ENCODE measurements at places on chromosomes 16 and 17.

- no peak for DNase-seq
Observed at GRCh38 chr16:85861095-85861825, 37.7 kb upstream of the IRF8 start.

GRCh38 chr16:31284926-31285325 lies 25.2 kb downstream of the ITGAM start:
- no peak for DNase-seq

- no peak for DNase-seq
Observed at GRCh38 chr16:55323637-55324271, at the start of gene IRX6. Gene IRX6, plus strand, starts transcription at chr16:55324203. Its CDS starts 889 bp downstream, at chr16:55325092.

DNA sequence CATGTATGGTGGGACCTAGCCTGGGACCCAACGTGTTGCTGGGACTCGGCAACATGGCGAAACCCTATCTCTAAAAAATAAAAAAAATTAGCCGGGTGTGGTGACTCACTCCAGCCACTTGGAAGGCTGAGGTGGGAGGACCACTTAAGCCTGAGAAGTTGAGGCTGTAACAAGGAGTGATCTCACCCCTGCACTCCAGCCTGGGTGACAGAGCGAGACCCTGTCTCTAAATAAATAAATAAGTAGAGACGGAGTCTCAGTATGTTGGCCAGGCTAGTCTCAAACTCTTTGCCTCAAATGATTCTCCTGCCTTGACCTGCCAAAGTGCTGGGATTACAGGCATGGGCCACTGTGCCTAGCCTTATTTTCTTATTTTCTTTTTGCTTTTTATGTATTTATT lies 10.1 kb upstream of the CNP start:
- no peak for DNase-seq

GRCh38 chr16:24745791-24746190 lies 16.3 kb downstream of the TNRC6A start:
- no peak for DNase-seq

Data from transverse colon (tissue), 4 donors.